ENCODE measurements at places on chromosomes 2 and 18. TPM values are rescaled to one million over a fixed set of nuclear protein-coding genes. Genes with fewer than 3 reads are reported as not detected.

The DSEL gene
- 2.5 TPM for total RNA-seq

The C1D gene
- total RNA-seq: 22.3 TPM

The SLC39A6 gene
- 14.8 TPM for total RNA-seq

- no peak for DNase-seq
Observed at GRCh38 chr18:77405096-77405495, 155.4 kb downstream of the GALR1 start.

DNA sequence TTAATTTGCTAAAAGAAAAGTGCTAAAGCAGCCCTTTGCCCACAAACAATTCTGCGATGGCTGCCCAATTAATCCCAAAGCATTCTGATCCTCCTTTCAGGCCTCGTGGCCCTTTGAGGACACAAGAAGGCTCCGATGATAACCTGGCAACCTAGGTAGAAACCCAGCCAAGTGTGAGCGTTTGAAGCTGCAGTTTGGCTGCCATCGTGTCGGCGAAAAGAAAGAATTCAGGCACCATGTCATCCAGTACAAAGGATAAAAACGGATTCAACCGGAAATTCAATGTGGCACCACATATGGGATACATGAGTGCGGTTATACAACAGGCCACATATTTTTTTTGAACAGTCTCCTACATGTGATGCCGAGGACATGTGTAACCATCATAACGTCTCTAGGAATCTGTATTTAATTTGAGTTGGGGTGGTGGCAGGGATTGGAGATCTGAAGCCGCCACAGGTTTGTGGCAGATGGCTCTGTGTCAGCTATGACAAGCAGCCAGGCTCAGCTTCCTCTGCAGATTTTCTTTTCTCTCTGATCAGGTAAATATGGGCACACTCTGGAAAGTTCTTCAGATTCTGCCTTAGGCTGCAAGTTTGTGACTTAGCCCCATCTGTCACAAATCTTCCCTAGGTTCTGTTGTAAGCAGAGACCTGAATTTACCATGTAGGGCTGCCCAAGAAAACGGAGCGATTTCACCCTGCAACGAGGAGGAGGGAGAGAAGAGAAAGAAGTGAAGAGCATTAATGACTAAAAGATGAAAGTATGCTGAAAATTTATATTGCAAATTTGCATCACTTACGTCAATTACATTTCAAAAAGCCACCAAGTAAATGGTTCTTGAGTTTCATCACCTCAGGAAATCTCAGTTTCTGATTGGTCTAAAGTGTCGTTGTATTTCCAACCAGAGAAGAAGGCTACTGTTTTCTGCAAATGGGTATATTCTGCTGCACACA, 573.2 kb downstream of the ZEB2 start:
- DNase-seq: no peak

DNA sequence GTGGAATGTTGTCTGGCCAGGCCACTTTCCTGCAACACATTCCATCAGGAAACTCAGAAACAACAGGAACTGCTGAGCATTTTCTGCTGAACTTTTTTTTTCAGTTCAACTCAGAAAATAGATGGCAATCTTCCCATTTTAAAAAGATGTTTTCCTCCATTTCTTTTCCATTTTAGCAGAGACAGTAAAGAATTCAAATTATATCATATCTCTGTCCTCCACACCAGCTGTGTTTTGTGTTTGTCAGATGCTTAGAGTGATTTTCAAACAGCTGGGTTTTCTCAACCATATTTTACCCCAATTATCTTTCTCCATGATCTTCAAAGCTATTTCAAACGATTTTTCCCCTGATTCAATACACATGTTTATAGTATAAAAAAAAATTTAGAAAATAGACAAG, 713.4 kb downstream of the LRRTM4 start:
- DNase-seq: no peak

DNA sequence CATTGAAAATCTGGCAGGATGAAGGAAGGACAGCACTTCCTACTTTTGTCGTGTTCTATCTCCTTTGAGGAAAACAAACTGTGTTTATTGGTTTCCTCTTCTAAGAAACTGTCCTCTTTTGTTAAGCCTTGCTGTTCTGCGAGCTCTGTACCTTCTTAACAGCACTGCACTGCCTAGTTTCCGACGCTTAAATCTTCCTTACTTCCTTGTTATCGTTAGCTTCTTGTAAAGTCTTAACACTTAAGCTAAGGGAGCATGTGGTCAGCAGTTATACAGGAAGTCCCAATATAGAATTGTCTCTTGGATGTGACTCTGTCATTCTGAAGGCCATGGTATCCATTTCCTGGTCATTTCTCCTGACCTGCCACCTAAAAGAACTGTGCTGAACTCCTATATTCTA, 552.8 kb upstream of the NRP2 start:
- no peak for DNase-seq
